ENCODE measurements at places on chromosomes 5 and 9.

DNA sequence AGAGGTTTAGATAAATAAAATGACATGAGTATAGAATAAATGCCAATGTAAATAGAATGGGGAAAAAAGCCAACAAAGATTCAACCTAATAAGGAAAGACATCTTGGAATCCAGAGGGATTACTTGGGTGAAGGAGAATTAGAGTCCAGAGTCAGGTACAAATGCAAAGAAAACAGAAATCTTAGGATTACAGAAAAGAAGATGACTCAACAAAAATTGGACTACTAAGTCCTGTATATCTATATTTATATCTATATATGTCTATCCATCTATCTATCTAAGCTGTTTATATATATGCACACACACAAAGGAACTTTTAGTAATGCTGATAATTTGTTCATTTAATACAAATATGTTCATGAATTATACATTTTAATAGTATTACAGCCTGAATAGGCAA lies 27.6 kb downstream of the FAM174A start:
- no peak for DNase-seq

GRCh38 chr5:52808316-52808901 lies 20.7 kb downstream of the ITGA1 start:
- DNase-seq, result no peak

DNA sequence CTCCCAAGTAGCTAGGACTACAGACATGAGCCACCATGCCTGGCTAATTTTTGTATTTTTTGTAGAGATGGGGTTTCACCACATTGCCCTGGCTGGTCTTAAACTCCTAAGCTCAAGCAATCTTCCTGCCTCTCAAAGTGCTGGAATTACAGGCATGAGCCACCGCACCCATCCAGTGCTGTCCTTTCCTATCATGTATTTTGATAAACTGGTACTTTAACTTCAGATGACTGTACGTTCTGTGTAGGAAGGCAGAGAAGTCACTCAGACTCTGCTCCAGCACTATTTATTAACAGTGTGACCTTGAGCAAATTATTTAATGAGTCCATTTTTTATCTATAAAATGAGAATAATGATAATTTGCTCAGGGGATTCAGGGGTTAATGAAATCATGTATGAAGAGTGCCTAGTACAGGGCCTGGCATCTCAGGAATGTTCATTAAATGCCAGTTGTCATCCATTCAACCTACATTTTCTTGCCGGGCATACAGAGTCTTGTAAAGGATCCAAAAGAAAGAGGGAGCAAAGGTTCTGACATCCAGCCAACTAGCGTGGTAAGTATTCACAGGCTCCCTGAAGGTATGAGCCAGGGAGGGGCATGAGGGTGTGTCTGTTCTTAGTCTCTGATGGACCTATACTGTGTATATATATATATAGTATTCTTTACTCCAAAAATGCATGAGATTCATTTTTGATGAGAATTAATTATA lies 201.9 kb downstream of the PBX3 start:
- no peak for DNase-seq

DNA sequence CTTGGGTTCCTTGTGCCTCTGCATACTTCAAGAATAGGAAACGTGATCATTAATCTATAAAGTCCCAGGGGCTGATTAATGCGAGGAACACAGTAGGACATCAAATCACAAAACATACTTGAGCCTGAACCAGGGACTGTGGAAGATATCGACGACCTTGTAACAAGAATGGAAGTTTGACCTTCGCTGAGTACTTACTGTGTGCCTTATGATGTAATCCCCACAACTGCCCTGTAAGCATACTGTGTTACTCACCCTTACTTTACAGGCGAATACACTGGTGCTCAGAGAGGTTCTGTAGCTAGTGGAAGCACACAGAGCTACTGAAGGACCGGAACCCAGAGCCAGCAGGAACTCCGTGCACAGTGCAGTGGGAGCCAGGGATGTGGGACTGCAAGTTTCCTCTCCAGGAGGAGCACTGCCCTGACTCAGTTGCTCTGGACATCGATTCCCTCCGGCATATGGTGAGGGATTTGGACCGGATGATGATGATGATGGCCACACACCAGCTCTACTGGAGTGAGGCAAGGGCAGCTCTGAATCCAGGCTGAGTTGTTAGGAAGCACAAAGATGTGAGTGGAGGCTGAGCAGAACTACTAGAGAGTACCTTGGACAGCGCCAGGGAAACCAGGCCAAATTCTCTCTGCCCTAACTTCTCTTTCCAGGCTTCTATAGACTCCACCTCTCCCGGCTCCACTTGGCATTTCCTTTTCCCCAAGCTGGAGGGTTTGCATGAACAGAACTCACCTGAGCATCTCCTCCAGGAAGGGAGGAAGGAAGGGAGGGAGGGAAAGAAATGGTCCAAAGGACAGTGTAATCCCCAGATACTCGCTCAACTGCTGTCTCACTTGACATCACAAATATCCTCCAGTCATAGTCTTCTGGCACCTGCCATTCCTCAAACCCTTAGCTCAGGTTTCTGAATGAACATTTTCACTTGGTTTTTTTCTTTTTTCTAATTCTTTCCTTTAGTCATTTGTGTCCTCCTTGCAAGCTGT lies 1.5 kb upstream of the GABBR2 start:
- no peak for DNase-seq

DNA sequence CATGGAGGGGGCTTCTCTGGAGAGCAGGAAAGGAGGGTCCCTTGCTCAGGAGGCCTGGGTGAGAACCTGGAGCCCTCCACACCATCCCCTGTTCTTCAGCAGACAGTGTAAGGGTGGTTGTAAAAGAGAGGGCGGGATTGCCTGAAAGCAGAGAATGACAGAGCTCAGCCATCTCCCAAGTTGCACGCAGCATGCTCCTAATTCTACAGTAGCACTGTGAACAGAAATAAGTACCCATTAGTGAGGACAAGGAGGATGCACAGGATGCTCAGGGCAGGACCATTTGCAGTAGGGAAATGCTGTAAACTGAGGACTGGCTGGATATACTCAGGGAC lies 8.4 kb downstream of the CCDC69 start:
- DNase-seq, result no peak

GRCh38 chr9:79242489-79242888 lies 329.3 kb upstream of the TLE4 start:
- no peak for DNase-seq

DNA sequence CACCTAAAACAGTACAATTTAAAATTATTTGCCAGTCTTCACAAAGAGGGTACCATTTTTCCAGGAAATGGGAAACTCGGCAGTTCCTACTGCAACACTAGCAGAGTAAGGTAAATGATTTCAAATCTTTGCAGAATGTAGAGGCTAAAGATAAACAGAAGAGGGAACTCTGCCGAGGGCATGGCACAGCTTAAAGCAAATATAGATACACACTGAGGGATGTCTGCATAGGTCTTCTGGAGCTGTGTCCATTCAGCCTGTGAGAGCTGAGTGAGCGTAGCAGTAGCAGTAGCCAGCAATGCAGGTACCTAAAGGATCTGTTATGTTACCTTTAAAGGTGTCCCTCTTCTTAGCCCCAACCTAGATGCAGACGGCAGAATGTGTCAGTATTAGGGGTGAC lies 17.5 kb downstream of the CDKL3 start:
- no peak for DNase-seq

GRCh38 chr9:112881331-112881730 lies 9.3 kb downstream of the SLC46A2 start:
- no peak for DNase-seq

- no peak for DNase-seq
Measured at GRCh38 chr5:132813599-132814502, 749 bp downstream of the SOWAHA start.

- no peak for DNase-seq
Measured at GRCh38 chr9:125805057-125805456, 57.9 kb downstream of the PBX3 start.

- no peak for DNase-seq
Measured at GRCh38 chr9:96487949-96488348, 38.0 kb downstream of the HABP4 start.

DNA sequence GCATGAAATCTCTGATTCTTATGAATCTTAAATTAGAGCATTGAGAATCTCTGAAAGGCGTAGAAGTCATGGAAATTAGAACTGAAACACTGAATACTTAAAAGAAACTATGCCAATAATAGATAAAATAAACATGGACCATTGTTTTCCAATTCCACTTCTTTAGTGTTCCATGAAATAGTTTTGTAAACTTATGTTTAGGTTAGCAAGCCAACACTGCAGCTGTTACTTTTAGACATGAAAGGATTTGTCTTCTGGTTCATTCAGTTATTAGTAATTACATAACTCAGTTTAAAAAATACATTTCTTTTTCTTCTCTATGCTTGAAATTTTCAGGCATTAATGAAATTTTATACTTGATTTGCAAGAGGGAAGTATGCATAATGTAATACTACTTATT lies 733.4 kb upstream of the NUDT12 start:
- DNase-seq, result no peak

GRCh38 chr5:54007827-54008777 lies 302.3 kb downstream of the ARL15 start:
- no peak for DNase-seq

GRCh38 chr5:179113945-179114641 lies 53.9 kb downstream of the ZNF354C start:
- no peak for DNase-seq

DNA sequence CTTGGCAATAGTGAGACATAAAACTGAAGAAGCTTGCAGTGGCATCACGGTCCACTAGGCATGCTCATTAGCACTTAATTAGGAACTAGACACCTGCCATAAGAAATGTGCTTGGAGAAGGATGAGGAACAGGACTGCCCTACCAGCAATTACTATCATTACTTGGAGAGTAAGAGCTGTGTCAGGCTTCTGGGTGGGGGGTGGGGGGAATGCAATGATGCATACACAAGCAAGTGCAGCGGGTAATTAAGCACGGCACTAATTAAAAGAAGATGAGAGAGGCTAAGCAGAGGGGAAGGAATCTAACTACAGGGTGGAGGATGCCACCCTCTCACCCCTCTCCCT lies 53.1 kb downstream of the TLE1 start:
- DNase-seq, result no peak

GRCh38 chr5:167592114-167592513 lies 699.3 kb upstream of the WWC1 start:
- no peak for DNase-seq

DNA sequence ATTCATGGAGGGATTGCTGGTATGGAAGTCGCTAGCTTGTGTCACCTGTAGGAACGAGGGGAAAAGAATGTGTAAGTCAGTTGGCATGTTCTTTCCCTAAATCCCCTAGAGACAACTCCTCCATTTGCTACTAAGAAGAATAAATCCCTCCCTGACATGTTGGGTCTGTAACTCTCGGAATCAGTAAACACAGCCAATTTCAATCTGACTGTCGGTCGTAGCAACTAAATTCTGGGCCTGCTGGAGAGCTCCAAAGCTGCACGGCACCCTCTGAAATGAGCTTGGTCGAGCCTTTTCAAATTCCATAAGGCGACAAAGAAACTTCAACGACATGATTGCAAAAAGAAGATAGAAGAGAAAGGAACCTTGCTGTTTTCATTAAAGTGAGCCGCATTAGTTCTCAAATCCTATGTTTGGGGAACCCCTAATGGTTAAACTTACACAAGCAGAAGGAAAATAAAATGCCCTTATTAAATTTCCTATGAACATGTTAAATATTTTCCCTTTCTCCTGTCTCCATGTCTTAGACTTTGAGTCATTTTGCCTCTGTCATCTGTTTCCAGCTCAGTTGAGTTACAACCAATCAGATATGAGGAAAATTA lies 735.8 kb upstream of the WWC1 start:
- DNase-seq, result no peak

DNA sequence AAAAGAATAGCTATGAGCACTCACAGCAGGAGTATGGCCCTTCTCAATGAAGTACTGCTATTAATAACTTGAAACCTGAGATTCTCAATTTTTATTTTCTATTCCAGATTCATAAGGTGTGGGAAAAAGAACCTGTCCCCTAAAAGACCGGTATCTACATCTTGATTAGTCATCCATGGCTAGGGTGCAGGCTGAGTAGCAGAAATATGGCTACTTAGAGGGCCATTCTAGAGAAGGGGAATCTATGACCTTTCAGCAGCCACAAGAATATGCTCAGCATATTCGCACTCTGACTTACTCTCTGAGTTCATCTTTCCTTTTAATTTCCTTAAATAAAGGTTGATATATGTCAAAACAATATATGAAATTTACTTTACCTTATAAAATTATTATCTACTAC lies 27.7 kb downstream of the WDR36 start:
- DNase-seq, result no peak

DNA sequence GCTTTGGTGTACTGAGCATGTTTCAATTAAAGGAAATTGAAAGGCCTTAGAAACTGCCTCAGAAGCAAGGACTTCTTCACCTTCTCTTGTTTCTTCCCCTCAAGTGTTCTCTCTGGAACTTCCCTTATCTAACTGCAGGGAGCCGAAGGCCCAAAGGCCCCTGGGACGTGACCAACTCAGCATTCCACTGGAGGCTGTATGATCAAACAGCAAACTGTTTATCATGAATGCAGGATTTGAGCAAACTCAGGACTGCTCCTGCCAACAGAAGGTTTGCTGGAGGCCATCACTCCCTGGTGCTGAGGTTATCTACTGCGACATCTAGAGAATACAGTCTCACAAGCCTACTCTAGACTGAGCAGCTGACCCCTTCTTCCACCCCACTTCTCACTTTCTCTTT lies 4.8 kb upstream of the CDH10 start:
- no peak for DNase-seq

DNA sequence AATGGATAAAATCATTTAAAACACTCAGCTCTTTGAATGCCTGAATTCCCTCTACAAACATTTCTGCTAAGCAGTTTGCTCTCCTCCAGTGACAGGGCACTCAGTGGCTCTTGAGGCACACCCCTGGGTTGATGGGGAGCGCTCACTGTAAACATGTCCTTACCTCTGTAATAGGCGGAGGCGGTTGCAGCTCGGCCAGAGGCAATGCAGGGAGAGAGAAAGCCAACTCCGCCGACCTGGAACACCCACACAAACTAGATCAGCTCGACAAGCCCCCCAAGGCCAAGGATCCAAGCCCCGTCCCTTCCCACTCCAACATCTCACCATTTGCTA lies 329 bp downstream of the CDC23 start:
- no peak for DNase-seq

DNA sequence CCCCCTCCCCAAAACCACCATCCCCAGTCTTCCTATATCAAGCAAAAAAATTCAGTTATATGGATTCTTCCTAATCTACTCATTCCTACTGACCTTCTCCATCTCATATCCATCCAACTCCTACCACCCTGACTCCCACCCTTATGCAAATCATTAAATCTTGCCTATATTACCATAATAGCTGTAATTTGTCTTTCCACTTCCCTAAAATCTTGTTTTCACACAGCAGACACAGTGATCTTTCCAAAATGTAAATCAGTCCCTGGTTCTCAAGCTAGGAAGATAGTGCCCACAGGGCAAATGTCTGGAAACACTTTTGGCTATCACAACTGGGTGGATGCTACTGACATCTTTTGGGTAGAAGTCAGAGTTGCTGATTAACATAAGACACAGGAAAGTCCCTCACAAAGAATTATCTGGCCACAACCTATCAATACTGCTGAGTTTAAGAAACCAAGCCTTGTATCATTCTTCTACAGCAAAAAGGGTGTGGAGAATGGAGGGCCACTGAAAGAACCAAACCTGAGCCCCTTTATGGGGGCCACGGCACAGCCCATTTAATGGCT lies 1.4 kb downstream of the SRA1 start:
- DNase-seq, result no peak

All from stimulated activated CD4-positive, alpha-beta T cell treated with anti-CD3 and anti-CD28 coated beads, Interleukin-4, amount 100 ng/mL, for 24 hours (primary cell).